ENCODE measurements at places on chromosomes 11 and 22.

GRCh38 chr11:121426476-121427399, 25.4 kb upstream of the SORL1 start:
- DNase-seq: peak; percentile 37

- DNase-seq: no peak
These were observed 37.8 kb upstream of the TH start for GRCh38 chr11:2209370-2209801.

- no peak for DNase-seq
These were observed 156.2 kb downstream of the MAML2 start for GRCh38 chr11:96186806-96187205.

- no peak for DNase-seq
These were observed 30.2 kb upstream of the APOL5 start for GRCh38 chr22:35687461-35687860.

DNA sequence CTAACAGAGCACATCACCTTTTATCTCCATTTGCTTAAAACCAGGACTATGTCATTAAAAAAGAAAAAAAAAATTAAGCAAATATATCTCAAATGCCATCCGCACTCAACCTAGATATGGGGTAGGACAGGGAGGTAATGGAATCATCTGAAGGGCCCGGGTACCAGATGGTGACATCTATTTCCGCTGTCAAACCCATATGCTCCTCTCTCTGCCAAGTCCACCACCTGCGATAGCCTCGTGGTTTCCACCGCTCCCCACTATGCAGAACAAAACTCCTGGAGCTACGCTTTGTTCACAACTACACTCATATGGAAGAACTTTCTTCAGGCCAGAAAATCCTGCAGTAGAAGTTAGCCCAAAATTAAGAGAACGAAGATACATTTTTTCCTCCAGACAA, 31.4 kb downstream of the FEZ1 start:
- DNase-seq: no peak

- DNase-seq: no peak
These were observed 553 bp upstream of the USP47 start for GRCh38 chr11:11841116-11841722.

DNA sequence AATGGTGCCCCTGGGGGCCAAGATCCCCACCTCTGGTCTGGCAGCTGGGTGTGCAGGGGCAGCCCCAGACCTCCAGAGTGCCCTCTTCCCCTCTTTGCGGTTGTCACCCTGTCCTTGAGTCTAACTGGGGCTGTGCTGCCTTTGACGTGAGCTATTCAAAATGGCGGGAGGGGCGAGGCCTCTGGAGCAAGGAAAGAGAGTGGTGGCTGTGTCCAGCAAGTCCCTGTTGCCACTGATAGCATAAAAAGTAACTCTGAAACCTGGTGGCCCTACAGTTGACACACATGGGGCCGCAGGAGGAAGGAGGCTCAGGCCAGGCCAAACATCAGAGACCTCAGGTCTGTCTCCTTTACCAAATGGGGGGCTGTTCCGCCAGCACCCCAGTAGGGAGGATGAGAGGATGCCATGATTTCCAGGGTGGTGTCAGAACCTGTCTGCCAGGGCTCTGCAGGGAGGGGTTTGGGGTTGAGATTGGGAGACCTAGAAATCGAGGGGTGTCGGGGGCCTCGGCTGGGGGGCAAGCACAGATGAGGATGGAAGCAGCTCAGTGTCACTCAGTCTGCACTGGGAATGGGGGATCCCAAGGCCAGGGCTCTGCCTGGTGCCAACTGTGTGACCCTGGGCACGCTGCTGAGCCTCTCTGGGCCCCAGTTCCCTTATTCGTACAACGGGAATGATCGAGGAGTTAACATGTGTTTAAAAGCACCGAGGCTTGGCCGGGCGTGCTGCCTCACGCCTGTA, 49.2 kb upstream of the KCNQ1OT1 start:
- DNase-seq: no peak

DNA sequence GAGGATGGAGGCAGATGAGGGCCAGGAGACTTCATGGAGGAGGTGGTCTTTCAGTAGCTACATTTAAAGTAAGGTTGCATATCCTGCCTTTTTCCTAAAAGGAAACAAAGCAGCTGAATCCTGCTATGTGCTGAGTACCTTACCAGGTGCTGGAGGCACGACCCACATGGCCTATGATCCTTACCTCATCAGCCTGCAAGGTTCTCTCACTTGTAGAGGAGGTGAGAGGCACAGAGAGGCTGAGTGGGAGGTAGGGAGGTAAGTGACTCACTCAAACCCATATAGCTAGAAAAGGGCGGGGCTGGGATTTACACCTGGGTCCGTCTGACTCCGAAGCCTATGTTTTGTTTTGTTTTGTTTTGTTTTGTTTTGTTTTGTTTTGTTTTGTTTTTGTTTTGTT, 75.8 kb downstream of the BUD13 start:
- no peak for DNase-seq

GRCh38 chr11:67482275-67482826, 475 bp upstream of the AIP start:
- no peak for DNase-seq

DNA sequence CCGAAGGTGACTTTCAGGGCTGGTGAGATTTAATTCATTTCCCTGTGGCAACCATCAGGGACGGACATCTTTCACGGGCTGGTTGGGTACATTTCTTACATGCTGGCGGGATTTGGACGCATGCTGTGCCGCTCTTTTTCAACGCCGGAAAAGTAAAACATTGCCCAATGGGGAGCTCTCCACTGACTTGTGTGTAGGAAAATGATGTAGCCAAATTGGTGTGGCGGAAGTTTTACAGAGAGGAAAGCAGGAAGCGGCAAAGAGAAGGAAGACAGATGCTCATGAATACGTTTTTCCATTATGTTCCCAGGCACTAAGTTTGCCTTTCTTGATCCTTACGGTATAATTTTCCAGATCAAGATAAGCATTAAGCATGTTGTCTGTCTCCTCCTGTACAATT, 375.8 kb downstream of the NTM start:
- DNase-seq: no peak

DNA sequence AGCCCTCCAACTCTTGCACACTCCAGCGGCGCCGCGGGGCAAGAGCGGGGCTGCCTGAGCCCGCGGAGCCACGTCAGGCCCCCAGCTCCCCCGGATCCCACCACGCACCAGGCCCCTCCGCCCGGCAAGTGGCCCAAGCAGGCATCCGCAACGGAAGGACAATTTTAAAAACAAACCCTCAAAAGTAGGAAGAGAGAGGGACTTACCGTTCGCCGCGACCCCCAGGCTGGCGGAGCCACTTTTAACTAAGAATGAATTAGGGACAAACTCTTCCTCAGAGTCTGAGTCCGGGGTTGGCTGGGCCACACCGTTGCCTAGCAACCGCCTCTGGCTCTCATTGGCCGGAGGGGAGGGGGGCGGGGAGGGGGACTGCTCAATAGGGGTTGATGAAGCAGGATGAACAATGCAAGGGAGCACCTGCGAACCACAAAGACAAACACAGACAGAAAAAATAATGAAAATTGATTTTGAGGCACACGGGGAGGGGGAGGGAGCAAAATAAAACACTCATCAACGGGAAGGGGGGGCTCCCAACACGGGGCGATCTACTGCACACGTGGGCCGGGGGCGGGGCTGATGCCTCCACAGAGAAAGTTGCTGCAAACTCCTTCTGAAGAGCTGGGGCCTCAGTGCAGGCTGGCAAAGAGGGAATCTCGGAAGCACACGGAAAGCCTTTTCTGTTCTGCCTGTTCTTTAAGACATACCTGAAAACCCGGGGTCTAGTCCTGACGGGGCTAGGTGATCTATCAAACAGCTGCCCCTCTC, 387.5 kb upstream of the NARS2 start:
- no peak for DNase-seq

GRCh38 chr11:67289651-67290479, 762 bp downstream of the ANKRD13D start:
- no peak for DNase-seq

GRCh38 chr11:73236854-73237253, 18.8 kb downstream of the P2RY2 start:
- no peak for DNase-seq

DNA sequence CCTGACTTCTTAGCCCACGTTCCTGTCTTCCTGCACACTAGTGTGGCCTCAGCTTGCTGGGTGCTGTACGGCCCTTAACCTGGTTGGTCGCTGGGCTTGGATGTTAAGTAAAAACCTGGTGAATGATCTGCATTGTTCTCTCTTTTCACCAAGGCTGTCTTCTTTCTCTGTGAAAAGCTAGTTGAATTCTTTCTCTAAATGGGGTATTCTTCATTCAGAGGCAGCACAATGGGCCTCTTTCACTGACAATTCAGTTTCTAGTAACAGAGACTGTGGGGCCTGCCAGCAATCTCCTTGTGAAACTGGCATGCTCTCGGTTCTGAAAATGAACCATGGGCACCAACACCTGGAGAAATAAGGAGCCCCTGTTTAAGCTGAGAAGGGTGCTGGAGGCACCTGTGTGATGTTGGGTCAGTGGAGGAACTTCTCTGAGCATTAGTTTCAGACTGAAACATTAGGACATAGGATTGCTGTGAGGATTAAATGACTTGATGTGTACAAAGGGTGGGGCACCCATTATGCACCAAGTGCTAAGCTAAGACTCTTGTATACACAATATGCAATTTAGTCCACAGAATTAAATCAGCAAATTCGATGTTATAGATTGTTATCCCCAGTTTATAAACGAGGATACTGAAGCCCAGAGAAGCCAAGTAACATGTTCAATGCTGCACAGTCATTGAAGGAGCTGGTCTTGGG, 33.1 kb upstream of the ELF5 start:
- no peak for DNase-seq

GRCh38 chr11:64624883-64625481, 34.0 kb downstream of the SLC22A12 start:
- DNase-seq: no peak

DNA sequence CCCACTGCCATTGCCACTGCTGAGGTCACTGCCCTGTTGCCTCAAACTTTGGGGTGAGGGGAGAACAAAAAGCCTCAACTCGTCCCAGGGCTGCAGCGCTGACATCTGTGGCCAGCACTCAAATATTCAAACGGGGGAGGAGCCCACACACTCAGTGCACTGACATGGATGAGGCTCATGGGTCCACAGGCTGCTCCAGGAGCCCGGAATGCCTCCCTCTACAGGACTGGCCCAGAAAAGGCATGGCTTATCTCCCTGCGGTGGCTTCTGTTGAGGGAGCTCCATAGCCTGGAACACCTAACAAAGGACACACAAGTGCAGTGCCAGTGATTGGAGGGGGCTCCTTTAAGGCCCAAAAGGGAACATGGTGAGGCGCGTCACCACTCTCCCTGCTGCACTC, 341.1 kb upstream of the LUZP2 start:
- DNase-seq: no peak

- no peak for DNase-seq
These were observed 24.3 kb downstream of the AMOTL1 start for GRCh38 chr11:94792451-94792850.

GRCh38 chr11:76772100-76772782, 10.9 kb upstream of the TSKU start:
- DNase-seq: no peak

- DNase-seq: no peak
These were observed 32.0 kb upstream of the LINC01488 start for GRCh38 chr11:69449320-69450063.

DNA sequence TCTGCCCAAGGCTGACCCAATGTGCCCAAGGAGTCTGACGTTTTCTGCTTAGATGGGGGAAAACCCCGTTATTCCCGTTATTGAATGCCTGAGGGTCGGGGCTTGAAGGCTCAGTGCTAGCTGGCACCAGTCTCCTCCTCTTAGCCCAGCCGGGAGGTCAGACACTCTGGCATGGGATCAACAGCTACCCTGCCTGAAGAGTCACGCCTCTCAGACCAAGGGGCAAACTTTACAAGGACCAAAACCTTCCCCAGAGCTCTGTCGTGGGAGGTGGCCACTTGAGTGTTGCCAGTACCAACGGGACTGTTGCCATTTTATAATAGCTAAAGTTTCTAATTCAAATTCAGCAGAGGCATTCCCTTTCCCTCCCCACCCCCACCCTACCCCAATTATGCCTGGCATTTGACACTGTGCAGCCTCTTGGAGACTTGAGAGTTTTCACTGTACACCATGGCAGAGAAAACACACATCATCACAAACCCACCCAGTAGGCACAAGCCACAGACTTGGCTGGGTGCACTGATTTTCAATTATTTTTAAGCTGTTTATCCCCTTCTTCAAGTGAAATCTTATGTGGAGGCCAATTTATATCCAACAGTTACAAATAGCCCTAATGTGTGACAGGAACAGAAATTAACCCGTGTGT, 137.5 kb upstream of the SYT13 start:
- DNase-seq: no peak

DNA sequence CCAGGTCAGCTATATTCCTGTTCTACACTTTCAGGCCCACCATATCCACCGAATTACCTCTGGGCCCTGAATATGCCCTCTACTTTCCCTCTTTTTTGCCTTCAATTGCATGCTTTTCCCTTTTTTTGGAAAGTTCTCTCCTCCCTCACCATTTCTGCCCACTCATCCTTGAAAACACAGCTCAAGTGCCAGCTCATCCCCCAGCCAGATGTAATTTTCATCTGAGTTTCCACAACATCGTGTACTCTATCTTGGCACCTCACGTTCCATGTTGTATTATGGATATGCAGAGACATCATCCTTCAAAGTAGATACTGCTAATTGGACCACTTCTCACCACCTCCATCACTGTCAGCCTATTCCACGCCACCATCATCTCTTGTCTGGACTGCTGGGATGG, 129.8 kb upstream of the HSD17B12 start:
- DNase-seq: no peak

- no peak for DNase-seq
These were observed 5.8 kb upstream of the SLC43A3 start for GRCh38 chr11:57432714-57433163.

DNA sequence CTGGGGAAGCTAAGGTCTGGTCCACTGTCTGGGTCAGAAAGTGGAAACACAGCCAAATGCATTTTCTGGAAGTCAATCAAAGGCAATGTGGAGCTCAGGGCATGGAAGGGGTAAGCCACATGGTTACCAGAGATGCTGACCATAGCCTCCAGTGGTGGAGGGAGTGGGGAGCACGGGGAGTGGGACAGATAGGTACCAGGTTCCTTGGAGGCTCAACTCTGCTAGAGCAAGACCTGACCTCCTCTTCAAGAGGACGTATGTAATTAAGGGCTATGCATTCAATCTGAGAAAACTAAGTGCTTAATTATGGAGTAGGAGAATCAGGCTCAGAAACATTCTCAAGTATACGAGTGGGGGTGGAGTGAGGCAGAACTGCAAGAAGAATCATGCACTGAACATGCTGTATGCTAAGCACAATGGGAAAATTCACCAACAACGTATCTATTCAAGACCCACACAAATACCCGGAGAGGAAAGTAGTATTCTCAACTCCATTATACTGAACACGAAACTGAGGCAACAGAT, 65.2 kb upstream of the PHOX2A start:
- no peak for DNase-seq

All from stimulated activated CD4-positive, alpha-beta T cell treated with anti-CD3 and anti-CD28 coated beads, Interleukin-15, amount 100 ng/mL, for 1 hour (primary cell).